ENCODE measurements at places on chromosomes 16 and 17. TPM values are rescaled to one million over a fixed set of nuclear protein-coding genes. Genes with fewer than 3 reads are reported as not detected.
A peak's percentile ranks its signal among the peaks of the same experiment; 100 is the strongest.

- peaks cover 1% of the 10 kb centered on the region for H3K27me3 ChIP-seq
- H3K4me1 ChIP-seq: no peaks in the 10 kb centered on the region
- H3K27ac ChIP-seq: no peak overlapping the region
- no peaks in the 10 kb centered on the region for H3K36me3 ChIP-seq
- no peak overlapping the region for H3K4me3 ChIP-seq
These were observed 5.8 kb downstream of the MARVELD3 start for GRCh38 chr16:71631776-71632175.

- DNase-seq: peak; percentile 76
- peak within 1 kb of the TSS; percentile 79 for H3K4me3 ChIP-seq
- peaks cover 47% of the 10 kb centered on the region for H3K4me1 ChIP-seq
These were observed at the start of gene CDK5R1 for GRCh38 chr17:32486701-32487472. TSS of gene CDK5R1 (plus strand) at chr17:32486993. CDS start at chr17:32487621, 628 bp downstream.

- DNase-seq: peak; percentile 43
- H3K27ac ChIP-seq: peak overlapping the region; percentile 52
- H3K36me3 ChIP-seq: no peaks in the 10 kb centered on the region
These were observed 43.6 kb downstream of the SMG6 start for GRCh38 chr17:2259769-2260536.

DNA sequence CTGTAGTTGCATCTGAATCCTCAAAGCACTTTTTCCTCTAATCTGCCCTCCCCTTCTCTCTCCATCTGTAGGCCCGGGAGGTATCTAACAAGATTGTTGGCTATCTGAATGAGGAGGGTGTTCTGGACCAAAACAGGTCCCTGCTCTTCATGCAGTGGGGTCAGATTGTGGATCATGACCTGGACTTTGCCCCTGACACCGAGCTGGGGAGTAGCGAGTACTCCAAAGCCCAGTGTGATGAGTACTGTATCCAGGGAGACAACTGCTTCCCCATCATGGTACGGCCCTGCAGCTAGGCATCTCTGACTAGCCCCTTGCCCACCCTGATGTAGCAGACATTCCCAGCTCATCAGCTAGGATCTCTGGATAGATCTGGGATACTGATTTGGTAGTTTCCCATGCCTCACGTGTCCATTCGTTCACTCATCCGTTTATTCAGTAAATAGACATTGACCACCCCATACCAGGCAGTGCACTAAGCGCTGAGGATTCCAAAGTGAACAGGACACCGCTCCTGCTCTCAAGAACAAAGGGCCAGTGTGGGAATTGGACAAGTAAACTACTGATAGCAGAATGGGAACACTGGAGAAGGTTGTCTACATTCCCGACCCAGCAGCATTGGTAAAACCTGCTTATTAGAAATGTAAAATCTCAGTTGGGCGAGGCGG lies 12.1 kb downstream of the LPO start:
- H3K4me1 ChIP-seq: peaks cover 10% of the 10 kb centered on the region
- H3K27ac ChIP-seq: no peak overlapping the region
- H3K36me3 ChIP-seq: no peaks in the 10 kb centered on the region
- H3K4me3 ChIP-seq: no peak overlapping the region
- no peak for DNase-seq

DNA sequence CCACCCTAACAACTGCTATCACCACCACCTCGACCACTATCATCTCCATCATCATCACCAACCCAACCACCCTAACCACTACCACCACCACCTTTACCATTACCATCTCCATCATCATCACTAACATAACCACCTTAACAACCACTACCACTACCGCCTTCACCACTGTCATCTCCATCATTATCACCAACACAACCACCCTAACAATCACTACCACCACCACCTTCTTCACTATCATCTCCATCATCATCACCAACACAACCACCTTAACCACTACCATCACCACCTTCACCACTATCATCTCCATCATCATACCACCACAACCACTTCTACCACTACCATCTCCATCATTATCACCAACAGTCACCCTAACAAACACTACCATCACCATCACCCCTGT lies 101.4 kb downstream of the BANP start:
- H3K36me3 ChIP-seq: no peaks in the 10 kb centered on the region
- no peaks in the 10 kb centered on the region for H3K4me1 ChIP-seq
- no peaks in the 10 kb centered on the region for H3K27me3 ChIP-seq
- H3K27ac ChIP-seq: no peak overlapping the region
- DNase-seq: no peak

GRCh38 chr16:85184404-85184803 lies 72.1 kb upstream of the CIBAR2 start:
- no peaks in the 10 kb centered on the region for H3K27me3 ChIP-seq
- H3K4me3 ChIP-seq: no peak overlapping the region
- no peaks in the 10 kb centered on the region for H3K4me1 ChIP-seq
- DNase-seq: no peak

DNA sequence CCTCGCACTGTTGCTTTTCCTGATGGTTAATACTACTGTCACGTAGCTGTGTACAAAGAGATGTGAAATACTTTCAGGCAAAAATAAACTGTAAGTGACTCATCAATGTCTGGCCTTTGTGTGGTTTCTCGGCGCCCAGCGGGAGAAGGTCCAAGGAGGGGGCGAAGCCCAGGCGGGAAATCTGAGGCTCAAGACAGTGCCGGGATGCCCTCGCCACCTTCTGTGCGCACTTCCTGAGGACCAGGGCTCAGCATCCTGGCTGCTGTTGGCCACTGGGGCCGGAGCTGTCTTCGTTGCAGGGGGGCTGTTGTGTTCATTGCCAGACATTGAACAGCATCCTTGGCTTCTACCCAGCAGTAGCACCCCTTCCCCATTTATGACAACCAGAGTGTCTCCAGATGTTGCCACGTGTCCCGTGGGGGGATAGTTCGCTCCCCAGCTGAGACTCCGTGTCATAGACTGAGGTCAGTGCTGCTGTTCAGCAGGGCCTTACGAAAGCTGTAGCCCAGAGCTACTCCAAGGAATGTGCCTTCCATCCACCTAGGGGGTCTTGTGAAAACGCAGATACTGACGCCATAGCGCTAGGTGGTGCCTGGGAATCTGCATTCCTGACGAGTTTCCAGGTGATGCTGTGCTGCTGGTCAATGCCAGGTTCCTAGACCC lies 67.3 kb upstream of the PLCG2 start:
- no peak overlapping the region for H3K27ac ChIP-seq
- H3K36me3 ChIP-seq: peaks cover 9% of the 10 kb centered on the region
- no peak for DNase-seq
- H3K4me1 ChIP-seq: peaks cover 23% of the 10 kb centered on the region
- no peak overlapping the region for H3K4me3 ChIP-seq

DNA sequence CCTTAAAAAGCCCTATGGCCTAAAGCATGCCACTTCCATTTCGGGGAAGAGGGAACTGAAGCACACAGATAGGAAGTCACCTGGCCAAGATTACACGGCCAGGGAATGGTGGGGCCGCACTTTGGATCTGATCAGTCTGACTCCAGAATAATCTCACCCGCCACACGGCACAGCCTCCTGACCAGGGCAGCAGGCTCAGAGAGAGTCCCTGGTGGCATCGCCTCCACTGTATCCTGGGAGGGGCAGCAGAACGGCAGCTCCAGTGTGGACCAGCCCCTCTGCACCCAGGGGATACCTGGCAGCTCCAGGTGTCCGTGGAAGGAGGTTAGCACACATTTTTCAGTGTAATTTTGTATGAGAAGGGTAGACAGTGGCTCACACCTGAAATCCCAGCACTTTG lies 35.5 kb downstream of the VAC14 start:
- no peaks in the 10 kb centered on the region for H3K4me1 ChIP-seq
- no peaks in the 10 kb centered on the region for H3K36me3 ChIP-seq
- no peak overlapping the region for H3K27ac ChIP-seq
- H3K27me3 ChIP-seq: no peaks in the 10 kb centered on the region
- H3K4me3 ChIP-seq: no peak overlapping the region

- no peaks in the 10 kb centered on the region for H3K36me3 ChIP-seq
- no peak overlapping the region for H3K27ac ChIP-seq
- H3K27me3 ChIP-seq: no peaks in the 10 kb centered on the region
These were observed 61.1 kb downstream of the HS3ST3B1 start for GRCh38 chr17:14361945-14362508.

DNA sequence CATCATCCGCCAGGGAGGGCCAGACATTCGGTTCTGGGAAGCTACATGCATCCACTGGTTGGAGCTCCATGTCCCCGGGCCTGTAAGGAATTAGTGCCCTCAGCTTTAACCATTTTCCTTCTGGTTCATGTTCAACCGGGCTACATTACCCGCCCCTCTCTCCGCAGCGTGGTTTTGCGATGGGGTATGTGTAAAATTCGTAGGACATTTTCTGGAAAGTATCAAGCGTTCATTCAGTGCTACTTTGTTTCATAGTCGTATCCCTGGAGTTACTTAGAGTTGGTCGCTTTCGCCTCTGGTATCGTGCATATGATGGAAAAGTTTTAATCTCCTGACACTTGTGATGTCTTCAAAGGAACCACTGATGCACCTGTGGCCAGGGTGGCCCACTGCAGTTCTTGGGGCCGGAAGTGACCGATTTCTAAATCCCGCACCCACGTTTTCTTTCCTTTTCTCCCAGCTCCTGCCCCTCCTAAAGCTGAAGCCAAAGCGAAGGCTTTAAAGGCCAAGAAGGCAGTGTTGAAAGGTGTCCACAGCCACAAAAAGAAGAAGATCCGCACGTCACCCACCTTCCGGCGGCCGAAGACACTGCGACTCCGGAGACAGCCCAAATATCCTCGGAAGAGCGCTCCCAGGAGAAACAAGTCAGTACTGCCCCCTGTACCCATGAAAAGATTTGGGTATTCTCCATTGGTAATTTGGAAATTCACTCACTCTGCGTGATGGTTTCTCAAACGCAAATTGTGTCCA lies 637 bp downstream of the RPL23A start:
- peak overlapping the region; percentile 73 for H3K27ac ChIP-seq
- peaks cover 8% of the 10 kb centered on the region for H3K27me3 ChIP-seq
- DNase-seq: peak; percentile 27
- H3K4me3 ChIP-seq: peak overlapping the region; percentile 74

DNA sequence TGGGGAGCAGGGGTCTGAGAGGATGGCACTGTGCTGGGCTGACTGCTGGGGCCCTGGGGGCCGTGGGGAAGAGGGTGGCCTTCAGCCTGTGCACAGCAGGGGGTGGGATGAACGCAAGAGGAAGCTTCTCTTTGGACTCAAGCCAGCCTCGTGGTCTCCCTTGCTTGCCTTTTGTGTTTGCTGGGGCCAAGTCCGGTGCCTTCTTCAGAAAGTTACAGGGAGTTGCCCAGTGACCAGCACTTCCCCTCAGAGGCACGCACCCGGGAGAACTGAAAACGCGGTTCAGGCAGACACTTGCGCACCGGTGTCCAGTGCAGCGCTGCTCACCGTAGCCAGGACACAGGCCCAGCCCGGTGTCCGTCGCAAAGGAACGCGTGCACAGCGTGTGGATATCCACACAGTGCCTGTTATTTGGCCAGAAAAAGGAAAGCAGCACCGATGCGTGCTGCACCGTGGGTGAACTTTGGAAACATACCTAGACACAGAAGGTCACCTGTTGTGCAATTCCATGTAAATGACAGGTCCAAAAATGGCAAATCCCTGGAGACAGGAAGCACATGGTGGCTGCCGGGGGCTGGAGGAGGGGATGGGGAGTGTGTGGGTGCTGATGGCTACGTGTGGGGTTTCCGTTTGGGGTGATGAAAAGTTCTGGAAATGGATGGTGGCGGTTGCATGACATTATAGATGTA lies 29.4 kb upstream of the NUDT16L1 start:
- no peak for DNase-seq
- H3K27ac ChIP-seq: peak overlapping the region; percentile 8

- H3K4me1 ChIP-seq: no peaks in the 10 kb centered on the region
- no peak for DNase-seq
- H3K27me3 ChIP-seq: no peaks in the 10 kb centered on the region
These were observed 27.5 kb downstream of the KIFC3 start for GRCh38 chr16:57774705-57775285.

- H3K4me3 ChIP-seq: no peak overlapping the region
- no peaks in the 10 kb centered on the region for H3K4me1 ChIP-seq
- H3K27me3 ChIP-seq: peaks cover 8% of the 10 kb centered on the region
- no peaks in the 10 kb centered on the region for H3K36me3 ChIP-seq
These were observed 14.5 kb downstream of the NGFR start for GRCh38 chr17:49509588-49509917.

DNA sequence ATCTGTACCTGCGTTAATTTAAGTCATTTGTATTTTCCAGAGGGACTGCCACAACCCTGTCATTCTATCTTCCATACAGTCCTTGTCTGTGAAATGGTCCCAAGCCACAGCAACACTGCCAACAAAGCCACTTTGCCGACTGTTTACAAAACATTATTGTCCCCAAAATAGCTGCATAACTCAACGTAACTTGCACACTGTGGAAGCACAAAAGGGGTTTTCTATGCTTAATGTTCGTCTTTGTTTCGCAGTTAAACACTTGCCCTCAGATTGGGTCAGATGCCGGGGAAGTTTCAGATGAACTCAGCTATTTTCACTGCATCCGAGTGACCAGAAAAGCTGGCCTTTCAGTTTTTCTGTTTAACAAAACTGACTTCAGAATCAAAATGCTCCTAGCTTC lies 4.6 kb downstream of the SEC14L5 start:
- DNase-seq: no peak
- peaks cover 20% of the 10 kb centered on the region for H3K27me3 ChIP-seq
- H3K27ac ChIP-seq: no peak overlapping the region
- H3K4me1 ChIP-seq: peaks cover 10% of the 10 kb centered on the region
- no peak overlapping the region for H3K4me3 ChIP-seq
- H3K36me3 ChIP-seq: no peaks in the 10 kb centered on the region

DNA sequence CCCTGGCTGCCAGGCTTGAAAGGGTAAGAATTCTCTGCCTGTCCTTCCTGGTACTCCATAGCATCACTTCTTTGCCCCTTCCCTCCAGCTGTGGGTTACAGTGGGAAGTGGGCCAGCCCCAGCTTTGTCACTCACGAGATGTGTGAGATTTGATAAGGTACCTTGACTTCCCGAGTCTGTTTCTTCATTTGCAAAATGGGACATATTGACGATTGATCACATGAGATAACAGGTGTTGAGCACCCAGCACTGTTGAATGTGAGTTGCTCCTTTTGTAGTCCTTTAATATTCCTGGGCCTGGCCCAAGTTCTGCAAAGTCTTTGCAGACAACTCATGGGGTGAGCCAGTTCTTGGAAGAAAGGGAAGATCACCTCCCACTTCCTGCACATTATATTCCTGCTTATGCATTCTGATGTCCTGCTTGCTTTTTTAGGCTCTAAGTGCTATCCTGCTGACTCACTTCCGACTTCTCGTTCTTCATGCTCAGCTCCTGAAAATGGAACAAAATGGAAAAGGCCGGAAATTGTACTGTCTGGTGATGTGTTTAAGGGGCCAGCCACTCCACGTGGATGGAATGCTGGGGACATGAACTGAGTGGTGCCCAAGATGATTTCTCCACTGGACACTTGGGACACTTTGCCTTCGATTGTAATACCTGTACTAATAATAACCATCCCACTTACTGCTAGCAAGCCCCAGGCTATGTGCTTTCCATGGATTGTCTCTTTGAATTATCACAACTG lies 8.3 kb upstream of the NLK start:
- H3K27me3 ChIP-seq: no peaks in the 10 kb centered on the region
- DNase-seq: no peak
- H3K4me1 ChIP-seq: no peaks in the 10 kb centered on the region
- H3K36me3 ChIP-seq: no peaks in the 10 kb centered on the region

GRCh38 chr17:40035162-40035559 lies 19.0 kb downstream of the MED24 start:
- no peak overlapping the region for H3K27ac ChIP-seq
- H3K4me3 ChIP-seq: no peak overlapping the region
- no peaks in the 10 kb centered on the region for H3K27me3 ChIP-seq
- no peak for DNase-seq
- no peaks in the 10 kb centered on the region for H3K4me1 ChIP-seq
- peaks cover 51% of the 10 kb centered on the region for H3K36me3 ChIP-seq

The ZNF287 gene
- polyA plus RNA-seq: 14.5 TPM

The SLC35G6 gene
- polyA plus RNA-seq: 0.12 TPM

The IRX3 gene
- not detected for polyA plus RNA-seq

The SOX9 gene
- polyA plus RNA-seq: not detected

The ABHD15 gene
- polyA plus RNA-seq: 22.6 TPM

The MYH13 gene
- not detected for polyA plus RNA-seq

The TMEM92 gene
- not detected for polyA plus RNA-seq

The PTX4 gene
- polyA plus RNA-seq: not detected

The GID4 gene
- polyA plus RNA-seq: 8.5 TPM

Data from CD8-positive, alpha-beta memory T cell (primary cell).